GM12878 (cell line): ENCODE measurements at places on chromosomes 5 and 9. TPM values are rescaled to one million over a fixed set of nuclear protein-coding genes. Genes with fewer than 3 reads are reported as not detected.

GRCh38 chr5:58872670-58873273 is 289.9 kb downstream of the RAB3C start:
- DNase-seq, result no peak

DNA sequence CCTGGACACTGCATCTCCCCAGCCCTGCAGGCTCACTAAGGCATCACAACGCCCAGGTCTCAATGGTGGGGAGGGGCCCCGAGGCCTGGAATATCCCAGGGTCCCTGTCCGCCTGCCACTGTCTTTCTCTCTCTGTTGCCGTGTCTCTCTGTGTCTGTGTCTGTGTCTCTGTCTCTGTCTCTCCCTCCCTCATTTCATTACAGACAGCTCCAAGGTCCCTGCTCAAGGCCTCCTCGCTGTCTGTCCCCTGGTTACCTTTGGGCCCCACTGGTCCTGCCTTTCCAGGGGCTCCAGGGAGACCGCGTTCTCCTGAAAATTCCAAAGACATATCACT is 3.2 kb downstream of the FCN1 start:
- DNase-seq, result no peak

DNA sequence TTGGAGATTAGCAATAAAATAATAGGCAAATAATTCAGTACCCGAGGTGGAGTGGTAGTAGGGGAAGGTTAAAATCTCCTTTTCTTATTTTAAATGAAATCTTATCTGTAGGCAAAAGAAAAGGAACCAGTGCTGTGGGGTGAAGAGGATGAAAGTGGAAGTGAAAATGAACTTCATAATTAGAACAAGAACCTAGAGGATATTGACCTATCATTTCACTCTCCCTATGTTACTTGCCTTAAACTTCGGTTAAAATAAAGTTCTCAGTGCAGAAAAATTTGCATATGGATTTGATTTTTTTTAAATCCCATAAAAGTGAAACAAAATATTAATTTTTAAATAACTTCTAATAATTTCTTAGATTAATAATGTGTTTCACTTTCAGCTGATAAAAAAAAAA is 1094.9 kb upstream of the C9orf72 start:
- DNase-seq, result no peak

DNA sequence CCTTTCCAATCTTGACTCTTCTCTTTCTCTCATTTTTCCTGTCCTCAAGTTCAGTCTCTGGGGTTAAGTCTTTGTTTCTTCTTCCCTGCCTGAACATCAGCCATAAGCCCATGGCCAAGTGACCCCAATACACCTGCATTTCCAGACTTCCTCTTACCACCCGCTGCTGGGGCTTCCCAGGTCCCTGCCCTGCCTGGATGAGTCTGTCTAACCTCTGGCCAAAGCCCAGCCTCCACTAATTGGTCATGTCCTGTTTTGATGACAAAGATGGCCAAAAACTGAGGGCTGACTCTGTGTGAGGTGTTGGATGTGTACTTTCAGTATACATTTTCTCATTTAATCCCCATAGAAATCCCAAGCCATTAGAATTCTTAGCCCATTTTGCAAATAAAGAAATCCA is 47.3 kb downstream of the SH3TC2 start:
- no peak for DNase-seq

- DNase-seq, result no peak
Measured at GRCh38 chr5:142082182-142082781, 26.3 kb upstream of the NDFIP1 start.

DNA sequence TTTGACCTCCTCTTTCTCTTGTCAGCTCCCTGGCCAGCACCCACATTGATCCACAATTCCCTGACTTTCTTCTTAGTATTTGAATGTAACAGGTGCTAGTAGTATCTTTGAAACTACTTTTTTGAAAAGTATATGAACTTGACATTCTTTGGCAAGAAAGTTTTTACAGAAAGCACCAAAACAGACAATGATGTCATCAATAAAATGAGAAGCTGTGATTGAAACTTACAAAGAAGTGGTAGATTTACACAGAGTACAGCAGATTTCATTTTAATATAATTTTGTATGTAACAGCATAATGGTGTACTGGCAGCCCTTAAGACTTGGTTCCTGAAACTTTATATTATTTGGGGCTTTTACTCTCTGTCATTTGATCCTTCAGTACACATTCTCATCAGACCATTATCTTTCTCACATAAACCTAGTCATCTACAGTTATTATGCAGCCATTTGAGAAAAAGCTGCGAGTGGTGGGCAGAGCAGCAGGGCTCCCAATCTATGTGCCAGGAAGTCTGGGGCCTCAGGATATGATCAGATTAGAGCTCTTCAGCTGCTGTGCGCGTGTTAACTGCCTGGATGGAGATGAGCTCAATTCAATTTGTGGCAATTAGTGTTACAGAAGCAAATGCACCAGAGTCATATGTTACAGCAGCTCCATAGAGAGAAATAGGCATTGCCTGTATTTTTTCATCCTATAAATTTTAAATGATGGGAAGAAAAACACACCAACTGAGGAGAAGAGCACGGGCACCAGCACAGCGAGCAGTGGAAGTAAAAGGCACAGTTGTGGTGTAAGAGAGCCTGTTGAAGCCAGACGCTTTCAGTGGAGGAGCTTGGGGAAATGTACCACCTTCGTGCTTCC is 126.1 kb downstream of the STARD4 start:
- no peak for DNase-seq

DNA sequence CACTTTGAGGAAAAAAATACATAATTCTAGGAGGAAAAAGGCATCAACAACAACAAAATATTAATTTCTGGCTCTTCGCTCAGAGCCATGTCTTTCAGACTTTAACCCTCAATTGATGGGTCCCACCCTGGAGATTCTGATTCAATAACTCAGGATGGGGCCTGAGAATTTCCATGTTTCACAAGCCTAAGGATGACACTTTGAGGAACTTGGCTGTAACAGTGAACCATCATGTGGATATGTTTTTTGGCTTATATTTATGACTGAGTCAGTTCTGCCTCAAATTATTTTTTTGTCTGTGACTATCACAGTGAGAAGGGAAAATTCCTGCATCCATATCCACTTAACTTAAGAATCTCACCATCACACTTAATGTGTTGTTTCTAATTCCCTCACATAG is 504.6 kb downstream of the RASEF start:
- no peak for DNase-seq

Gene PCAT7
- not detected in 2 replicates for total RNA-seq

Gene SPAG8
- 0.72 and 0.98 TPM in 2 replicates for total RNA-seq

Gene SUSD3
- total RNA-seq, result 37.6 and 39.8 TPM in 2 replicates

Gene LMNB1
- 179 and 185 TPM in 2 replicates for total RNA-seq

Gene IL9
- total RNA-seq, result not detected in 2 replicates
